ENCODE measurements at places on chromosomes 4 and X. TPM values are rescaled to one million over a fixed set of nuclear protein-coding genes. Genes with fewer than 3 reads are reported as not detected.

DNA sequence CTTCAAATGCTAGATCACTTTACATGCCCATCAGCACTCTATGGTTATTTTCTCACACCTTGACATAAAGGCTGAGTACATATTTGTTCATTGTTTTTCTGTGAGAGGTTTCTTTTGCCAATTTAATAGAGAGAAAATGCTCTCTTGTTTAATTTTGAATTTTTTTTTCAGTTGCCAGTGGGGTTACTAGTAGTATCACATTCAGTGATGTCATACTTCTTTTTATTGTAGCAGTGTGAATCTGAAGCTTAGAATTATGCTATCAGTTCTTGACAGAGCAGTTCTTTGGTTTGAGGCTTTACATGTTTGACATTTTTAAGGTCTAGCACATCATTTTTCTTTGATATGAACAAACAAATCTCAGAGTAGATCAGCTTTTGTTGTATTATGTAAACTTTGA, 185.4 kb downstream of the NWD2 start:
- no peak for DNase-seq

The CEP135 gene
- 2.8 TPM for total RNA-seq

DNA sequence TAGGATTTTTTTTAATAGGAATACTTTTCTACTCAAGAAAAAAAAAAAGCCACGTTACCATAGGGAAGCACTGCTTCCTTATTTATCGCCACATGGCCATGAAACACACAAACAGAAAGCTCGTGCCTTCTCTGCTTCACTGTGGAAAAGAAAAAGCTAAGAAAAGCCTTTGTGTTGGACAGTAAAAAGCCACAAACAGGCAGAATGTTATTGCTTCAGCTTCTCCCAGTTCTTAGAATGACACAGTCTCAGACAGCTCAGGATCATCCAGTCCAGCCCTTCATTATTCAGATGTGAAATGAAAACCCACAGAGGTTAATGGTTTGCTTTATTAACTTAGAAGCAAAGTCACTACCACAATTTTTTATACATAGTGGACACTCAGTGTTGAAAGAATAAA, 181.6 kb upstream of the NOCT start:
- DNase-seq: no peak

DNA sequence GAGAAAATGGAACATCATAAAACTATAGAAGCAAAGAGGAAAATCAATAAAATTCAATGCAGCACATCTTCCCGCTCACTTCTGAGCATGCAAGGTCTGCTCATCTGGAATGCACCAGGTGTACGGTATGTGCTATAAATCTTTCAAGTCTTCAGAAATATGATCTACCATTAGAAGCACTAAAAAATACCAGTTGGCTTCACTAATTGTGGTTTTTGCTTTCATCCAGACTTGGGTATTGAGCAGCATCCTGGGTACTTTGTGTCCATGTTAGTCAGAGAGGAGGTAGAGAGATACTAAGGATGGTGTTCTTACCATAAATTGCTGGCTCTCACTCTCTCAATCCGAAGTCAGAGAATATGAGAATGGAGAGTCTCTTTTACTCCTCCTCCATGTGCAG, 477.1 kb downstream of the PPARGC1A start:
- DNase-seq: no peak

DNA sequence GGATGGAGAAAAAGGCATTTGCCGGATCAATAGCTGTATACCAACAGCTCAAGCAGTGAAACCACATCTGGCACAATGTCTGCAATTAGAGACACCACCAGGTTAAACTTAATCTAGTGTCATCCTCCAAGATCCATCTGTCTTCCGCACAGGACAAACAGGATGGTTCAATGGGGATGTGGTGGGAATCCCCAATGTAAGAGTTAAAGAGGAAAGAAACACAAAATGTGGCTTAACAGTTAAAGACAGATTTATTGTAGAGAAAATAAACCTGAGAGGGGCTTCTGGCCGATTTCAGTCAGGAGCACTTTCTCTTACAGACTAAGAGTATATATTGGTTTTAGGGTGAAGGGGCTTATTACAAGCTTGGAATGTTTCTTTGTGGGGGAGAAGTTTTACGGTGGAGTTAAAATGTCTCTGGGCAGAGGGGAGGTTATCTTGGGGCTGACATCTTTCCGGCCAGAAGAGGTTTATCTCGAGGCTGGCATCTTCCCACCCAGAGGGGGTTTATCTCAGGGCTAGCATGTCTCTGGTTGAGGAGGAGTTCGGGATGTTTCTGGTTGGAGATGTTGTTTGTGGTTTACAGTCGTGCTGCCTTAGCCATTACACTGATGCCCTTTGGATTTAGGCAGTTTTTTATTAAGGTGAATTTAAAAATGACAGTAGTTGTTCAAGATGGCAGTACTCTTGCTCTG, 61.7 kb downstream of the KANTR start:
- DNase-seq: no peak

DNA sequence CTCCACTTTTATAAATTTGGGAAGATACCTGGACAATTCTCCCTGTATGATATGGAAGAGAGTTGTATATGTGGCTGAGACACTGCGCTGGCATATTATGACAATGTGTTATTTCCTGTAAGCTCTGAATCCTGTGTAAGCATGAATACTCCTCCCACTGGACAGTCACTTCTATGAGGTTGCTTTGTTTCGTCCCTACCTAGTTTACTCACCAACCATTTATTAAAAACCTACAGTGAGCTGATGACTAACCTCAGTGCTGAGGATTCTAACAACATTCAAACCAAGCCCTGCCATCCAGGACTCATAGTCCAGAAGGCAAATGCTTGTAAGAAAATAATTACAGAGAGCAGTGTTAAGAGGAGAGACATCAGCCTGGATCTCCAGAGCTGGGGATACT, 1632.9 kb upstream of the TENM3 start:
- no peak for DNase-seq

DNA sequence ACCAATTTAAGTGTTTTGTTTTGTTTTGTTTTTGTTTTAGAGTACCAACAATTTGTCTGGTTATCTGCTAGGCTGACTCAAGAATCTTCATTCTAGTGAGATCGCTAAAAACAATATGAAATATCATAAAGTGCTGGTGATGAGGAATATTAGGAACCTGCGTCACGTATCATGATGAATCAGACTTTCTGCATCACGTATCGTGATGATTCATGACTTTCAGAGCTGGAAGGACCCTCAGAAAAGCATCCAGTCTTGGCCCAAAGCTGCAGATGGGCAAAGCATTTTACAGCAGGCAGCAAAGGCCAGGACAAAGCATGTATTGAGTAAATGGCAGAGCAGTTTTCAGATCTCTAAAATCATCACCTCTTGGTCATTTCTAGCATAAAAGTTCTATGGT, 278.0 kb upstream of the BOD1L1 start:
- DNase-seq: no peak
